Fibroblast of skin of right quadriceps (primary cell): ENCODE measurements at places on chromosomes 7 and 10.

DNA sequence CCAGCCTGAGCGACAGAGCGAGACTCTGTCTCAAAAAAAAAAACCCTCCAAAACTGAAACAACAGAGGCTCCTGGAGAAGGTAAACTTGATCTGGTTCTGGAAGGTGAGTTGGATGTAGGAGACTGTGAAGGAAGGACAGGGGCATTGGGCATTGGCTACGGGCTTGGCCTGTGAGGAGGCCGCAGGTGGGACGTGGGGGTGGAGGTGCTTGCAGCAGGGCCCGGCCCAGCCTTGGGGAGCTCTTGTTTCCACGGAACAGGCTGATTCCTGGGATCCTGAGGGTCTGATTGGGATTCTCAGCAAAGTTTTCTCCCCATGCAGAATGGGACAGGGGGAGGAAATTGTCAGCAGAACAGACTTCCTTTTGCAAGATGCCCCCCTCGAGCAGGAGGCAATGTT is 30.6 kb downstream of the IL15RA start:
- no peak for DNase-seq

DNA sequence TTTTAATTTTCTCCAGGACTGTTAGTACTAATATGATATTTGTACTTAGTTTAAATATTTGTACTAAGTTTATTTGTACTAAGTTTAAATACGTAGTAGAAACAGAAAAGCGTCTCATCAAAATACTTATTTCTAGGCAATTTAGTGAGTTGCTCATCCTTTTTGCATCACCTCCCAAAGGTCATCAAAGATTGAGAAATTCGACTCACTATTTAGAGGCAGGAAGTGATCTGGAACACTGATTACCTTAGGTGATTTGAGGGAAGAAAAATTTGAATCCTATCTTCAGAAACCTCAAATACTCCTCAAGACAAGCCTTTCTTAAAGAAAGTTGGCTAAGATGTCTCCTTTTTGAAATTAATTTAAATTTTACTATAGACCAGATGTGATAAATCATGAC is 14.5 kb downstream of the WNT16 start:
- DNase-seq, result no peak

- DNase-seq, result no peak
Measured at GRCh38 chr7:127755965-127756364, 104.0 kb downstream of the SND1 start.

DNA sequence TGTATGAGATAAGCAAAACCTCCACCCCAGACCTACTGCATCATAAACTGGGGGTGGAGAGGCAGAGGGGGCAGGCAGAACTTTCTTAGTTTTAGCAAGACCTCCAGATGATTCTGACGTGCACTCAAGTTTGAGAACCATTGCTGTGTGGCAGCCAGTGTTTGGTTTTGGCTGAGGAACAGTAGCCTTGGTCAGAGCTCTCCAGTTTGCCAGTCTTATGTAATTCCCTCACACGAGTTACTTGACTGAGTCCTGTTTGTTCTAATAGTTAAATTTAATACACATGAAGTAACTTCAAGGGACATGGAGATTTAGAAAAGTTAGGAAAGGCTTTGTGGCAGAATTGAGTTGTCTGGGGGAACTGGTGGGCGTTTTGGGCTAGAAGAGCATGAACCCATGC is 38.5 kb downstream of the GARS1 start:
- no peak for DNase-seq
